Daoy (cell line): ENCODE measurements at places on chromosomes 2 and 18. TPM values are rescaled to one million over a fixed set of nuclear protein-coding genes. Genes with fewer than 3 reads are reported as not detected.
A peak's percentile ranks its signal among the peaks of the same experiment; 100 is the strongest.

GRCh38 chr2:182937870-182938269, 71.4 kb upstream of the FRZB start:
- no peak for DNase-seq

Gene CCL20
- 3.8 and 4.0 TPM in 2 replicates for total RNA-seq

DNA sequence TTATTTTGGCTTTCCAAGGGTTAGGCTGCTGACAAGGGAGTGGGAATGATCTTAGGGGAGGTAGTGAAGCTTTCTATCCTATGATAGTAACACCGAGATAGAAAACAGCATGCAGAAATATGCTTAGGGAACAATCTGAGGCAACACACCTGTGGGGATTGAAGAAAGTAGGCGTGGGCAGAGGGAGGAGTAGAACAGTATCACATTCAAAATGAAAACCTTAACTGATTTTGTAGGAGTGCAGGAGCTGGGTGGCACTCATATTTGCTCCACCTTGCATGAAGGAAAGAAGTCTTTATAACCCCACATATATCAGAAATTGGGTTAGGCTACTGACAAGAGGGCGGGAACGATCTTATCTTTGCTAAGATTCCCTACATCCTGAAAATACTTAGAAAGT, 762.2 kb upstream of the CNTNAP5 start:
- DNase-seq = no peak

- no peak for DNase-seq
These were observed 22.4 kb downstream of the TET3 start for GRCh38 chr2:74007121-74007520.

Gene TMEM200C
- total RNA-seq = 1.3 and 2.5 TPM in 2 replicates

Gene RUFY4
- total RNA-seq = not detected in 2 replicates

Gene SLC14A1
- 1.9 and 7.5 TPM in 2 replicates for total RNA-seq

GRCh38 chr2:100802066-100802465, 17.9 kb upstream of the NPAS2 start:
- peak; percentile 11 for DNase-seq

Gene DNAH6
- total RNA-seq = 0.12 and 2.9 TPM in 2 replicates

DNA sequence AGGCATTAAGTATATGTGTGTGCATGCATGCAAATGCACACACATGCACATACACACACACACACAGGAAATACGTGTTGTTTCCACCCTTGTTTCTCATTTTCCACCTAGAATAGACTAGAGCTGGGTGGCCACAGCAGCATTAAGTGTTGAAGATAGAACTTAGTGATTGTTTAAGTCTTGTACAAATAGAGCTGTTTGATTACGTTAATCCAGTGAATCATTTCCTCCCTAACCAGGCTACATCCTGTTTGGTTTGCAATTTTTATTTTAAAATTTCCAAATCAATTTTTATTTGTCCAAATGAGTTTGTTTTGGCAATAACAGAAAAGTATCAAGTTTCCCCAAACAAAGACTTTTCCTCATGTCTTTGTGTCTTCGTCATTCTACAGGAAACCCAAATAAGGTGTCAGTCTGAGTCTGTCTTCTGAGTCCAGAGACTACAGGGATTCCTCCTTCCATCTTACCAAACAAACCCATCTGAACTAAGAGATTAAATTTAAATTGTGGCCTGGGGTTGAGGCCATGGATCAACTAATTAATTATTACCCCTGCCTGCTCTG, 74.6 kb upstream of the GALNT5 start:
- DNase-seq = peak; percentile 23

GRCh38 chr2:130355172-130355577, 681 bp upstream of the PTPN18 start:
- no peak for DNase-seq

DNA sequence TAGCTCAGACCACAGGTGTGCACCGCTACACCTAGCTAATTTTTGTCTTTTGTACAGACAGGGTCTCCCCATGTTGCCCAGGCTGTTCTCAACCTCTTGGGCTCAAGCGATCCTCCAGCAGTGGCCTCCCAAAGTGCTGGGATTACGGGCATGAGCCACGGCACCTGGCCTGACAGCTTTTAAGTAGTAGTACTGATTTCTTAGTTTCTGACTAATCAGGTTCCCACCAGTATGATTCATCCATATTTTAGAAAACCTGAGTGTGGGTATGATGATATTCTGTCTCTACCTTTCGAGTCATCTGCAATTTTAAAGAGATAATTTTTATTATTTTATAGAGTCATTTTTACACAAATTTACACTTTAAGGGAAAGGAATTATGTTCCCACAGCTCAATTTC, 46.4 kb upstream of the GULP1 start:
- DNase-seq = no peak

DNA sequence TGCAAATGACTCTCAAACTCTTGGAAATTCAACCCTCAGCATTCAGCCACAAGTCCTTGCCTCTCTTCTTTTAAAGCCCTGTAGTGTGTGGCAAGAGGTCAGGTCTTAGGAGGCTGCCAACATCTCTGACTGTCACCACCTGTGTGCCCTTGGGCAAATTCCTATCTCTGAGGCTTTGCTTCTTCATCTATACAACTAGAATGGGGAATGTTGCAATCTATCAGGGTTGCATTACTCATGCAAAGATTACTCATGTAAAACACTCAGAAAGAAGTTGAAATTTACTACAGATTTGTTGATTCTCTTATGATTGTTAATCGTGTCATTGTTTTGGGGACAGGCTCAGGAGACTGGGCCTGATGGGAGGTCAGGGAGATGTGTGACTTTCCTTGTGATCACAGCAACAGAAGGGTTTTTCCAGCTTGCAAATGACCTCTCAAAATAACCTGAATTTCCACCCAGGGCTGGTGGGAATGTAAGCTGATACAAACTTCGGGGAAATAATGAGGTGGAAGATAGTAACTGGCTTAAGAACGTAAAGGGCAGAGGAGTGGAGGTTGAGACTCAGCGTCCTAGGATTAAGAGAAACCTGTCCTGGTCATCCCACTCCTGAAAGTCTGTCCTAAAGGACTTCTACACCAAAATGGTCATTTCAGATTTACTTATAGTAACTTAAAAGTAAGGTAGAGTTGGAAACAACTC, 32.1 kb upstream of the SIGLEC15 start:
- peak; percentile 80 for DNase-seq

Gene OR6B3
- not detected in 2 replicates for total RNA-seq

GRCh38 chr18:9153256-9153655, 16.7 kb downstream of the ANKRD12 start:
- DNase-seq = no peak

- no peak for DNase-seq
These were observed 111.6 kb downstream of the ATL2 start for GRCh38 chr2:38265461-38265860.

DNA sequence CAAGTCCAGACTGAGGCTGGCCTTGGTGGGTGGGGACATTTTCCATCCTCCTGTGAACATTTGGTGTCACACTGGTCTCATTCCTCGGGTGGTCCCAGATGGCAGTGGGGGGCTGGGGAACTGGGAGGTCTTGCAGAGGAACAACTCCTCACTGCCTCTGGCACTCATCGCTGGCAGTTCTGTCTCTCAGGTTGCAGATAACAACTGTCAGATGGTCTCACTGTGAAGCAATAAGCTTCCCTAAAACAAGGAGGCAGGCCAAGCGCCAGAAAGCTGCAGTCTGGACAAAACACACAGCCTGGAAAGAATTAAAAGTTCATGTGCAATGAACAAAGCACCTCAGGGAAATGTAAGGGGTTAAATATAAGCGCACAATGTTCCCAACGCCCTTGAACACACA, 78.1 kb downstream of the IRS1 start:
- DNase-seq = no peak

- DNase-seq = no peak
These were observed 83.5 kb downstream of the PRKCE start for GRCh38 chr2:45734952-45735351.

DNA sequence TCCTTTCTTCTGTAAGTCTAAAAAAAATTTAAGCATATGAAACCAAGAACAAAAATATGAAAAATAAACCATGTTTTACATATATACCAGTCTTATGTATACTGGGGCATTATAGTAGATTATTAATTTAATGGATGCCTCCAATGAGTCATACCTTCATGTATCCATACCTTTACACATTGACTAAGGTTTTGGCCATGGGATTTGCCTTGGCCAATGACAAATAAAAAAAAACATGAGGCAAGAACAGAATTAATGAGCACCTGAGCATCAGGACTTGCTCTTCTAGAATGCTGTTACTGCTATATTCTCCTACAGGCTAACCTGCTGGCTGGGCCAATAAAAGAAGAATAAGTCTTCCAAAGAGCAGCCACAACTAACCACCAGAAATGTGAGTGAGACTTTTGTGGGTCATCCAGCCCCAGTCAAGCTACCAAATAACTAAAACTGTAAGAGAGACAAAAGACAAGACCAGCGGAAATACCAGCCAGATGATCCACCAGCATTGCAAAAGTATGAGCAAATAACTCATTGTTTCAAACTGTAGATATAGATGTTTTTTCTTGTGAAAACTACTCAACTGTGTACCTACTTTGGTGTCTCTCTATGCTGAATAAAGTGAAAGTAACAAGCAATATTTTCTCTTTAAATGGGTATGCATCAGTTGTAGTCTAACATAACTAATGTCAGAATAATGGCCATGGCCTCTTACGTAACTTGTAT, 749.6 kb upstream of the VRK2 start:
- peak; percentile 58 for DNase-seq

DNA sequence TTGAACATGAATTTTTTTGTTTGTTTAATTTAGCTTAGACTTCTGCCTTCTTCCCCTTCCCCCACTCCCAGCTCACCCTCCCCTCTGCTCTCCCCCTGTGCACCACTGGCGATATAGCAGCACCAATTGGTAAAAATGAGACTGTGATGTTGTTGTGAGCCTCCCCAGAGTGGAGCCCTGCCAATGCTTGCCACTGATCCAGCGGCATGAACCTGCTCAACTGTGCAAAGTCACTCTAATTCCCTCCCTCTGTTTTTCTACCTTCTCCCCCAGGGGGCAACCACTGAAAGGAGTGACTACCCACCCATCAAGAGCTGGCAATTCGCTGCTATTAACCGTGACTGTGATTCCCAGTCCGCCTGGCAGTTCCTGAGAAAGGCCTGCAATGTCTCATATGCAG, 30.2 kb downstream of the KLHL14 start:
- DNase-seq = no peak

Gene NYAP2
- total RNA-seq = not detected in 2 replicates

DNA sequence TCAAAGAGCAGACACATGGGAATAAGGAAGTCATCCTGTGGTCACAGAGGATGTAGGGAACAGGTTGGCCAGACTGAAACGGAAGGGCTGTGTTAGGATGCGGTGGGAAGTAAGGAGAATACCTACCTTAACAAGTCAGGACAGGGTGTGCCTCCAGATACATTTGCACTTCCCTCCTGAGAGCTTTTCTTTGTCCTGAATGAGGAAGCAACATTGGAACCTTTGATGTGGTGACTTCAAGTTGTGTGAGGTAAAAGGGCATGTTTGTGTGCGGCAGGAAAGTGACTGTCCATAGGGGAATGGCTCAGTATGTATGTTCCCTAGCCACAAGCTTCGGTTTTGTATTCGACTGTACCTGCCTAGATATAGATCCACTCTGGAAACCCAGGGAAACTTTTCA, 24.9 kb upstream of the LRRTM1 start:
- DNase-seq = no peak

GRCh38 chr2:20758997-20759396, 63.9 kb downstream of the LDAH start:
- no peak for DNase-seq

DNA sequence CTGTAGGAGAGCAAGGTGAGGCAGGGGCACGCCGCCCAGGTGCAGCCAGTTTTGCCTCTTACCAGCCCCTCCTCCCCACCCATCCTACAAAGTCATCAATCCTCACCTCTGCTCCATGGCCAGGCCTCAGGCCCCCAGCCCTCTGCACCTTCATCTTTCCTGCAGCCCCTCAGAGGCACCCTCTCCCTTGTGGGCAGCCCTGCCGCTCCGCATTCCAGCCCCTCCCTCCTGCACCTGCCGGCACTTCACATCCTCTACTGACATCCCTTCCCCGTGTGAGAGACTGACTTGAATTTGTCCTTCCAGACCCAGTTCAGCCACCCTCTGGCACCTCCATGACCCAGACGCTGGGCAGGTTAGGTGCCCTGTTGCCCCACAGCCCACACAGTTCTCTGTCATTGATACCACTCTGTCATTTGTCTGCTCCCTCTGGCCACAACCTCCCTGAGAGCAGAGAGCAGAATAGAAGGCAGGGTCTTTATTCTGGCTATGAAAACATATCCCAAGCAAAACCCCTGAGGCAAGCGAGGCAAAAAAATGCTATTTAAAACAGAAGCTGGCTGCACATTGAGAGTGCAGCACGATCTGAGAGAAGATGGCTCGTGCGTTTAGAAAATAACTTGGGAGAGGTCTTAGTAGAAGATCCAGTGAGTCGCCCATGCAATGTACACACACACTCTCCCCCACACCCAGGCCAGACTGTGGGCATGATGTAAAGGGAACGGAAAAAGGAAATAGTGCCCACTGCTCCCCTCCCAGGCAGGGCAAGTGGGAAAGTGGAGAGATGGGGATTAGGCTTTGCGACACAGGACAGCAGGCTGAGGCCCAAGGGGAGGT, 25.9 kb downstream of the SDC1 start:
- DNase-seq = no peak

Gene ARHGAP25
- 0.51 and 1.7 TPM in 2 replicates for total RNA-seq

- no peak for DNase-seq
These were observed 34.5 kb downstream of the HS1BP3 start for GRCh38 chr2:20616341-20616871.

Gene LOXHD1
- not detected in 2 replicates for total RNA-seq

Gene WDR43
- 108 and 111 TPM in 2 replicates for total RNA-seq

DNA sequence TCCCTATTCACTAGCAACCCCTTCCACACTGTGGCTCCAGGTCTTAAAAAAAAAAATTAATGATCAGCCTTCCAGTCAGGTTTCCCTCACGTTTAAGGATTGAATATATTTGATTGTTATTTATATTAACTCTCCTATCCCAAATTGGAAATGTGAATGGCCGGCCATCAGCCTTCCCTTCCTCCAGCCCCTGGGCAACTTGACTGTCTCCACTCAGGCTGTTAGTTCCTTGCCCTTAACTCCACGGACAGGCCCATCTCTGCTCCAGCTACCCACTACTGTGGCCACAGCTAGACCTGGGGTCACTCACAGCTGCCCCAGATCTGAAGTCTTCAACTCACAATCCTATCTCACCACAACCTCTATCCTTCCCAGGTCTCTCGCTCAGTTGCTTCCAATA, 39.9 kb downstream of the THOC1 start:
- no peak for DNase-seq

Gene FANCL
- 33.6 and 40.3 TPM in 2 replicates for total RNA-seq

DNA sequence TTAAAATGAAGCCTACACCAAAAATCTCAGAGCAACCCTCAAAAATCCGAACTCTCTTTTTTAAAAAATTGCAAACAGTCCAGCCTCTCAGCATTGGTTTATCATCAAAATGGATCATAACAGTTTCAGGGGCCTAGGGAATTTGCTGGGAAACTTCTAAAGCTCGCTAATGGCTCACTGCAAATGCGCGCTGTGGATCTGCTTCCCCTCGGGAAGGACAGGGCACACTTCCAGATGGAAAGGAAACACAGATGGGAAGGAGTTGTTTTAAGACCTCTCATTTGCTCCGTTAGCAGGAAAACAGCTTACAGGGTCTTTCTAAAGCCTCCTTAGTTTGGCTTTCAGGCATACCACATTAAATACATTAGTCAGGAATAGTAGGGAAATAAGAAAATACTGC, 27.2 kb downstream of the FECH start:
- DNase-seq = no peak
